ENCODE measurements at places on chromosomes 3 and 15.

- no peak for DNase-seq
These were observed 126.7 kb downstream of the LPP start for GRCh38 chr3:188280627-188281026.

GRCh38 chr3:55455915-55456314, 31.2 kb downstream of the WNT5A start:
- no peak for DNase-seq

- no peak for DNase-seq
These were observed 106.7 kb downstream of the RAP2B start for GRCh38 chr3:153268564-153269279.

DNA sequence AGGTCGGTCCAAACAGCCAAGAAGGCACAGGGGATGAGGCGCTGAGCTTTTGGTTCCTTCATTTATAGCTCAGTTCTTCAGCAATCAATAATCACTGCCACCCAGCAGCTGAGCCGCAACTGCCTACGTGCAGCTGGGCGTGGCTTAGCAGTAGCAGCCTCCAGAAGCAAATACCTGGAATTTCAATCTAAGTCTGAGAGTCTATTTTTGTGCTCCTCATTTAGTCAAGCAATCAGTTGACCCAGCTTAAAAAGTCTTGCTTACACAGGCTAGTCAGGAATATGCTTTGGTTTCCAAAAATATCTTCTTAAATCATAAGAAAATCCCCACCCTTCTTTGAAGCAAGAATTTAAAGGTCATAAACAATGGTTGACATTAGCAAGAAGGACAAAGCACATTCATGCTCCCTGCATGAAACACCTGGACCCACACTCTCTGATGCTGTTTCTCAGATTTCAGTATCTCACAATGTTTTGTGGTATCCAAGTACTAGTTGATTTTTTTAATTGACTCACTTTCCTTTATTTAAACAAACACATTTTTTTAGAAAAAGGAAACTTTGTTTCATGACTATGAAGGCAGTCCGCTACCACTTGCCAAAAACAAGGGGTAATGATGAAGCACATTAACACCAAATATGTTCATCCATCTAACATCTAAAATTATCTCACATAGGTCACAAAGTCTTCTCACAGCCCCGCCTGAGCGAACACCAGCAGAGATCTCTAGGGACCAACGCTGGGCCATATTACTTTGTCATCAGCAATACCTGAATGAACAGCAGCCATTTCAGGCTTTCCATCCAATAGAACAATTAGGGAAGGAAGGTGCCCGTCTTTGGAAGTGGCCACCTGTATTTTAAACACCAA, 106.1 kb downstream of the OXNAD1 start:
- no peak for DNase-seq

GRCh38 chr3:148158210-148158609, 539.5 kb upstream of the AGTR1 start:
- no peak for DNase-seq

DNA sequence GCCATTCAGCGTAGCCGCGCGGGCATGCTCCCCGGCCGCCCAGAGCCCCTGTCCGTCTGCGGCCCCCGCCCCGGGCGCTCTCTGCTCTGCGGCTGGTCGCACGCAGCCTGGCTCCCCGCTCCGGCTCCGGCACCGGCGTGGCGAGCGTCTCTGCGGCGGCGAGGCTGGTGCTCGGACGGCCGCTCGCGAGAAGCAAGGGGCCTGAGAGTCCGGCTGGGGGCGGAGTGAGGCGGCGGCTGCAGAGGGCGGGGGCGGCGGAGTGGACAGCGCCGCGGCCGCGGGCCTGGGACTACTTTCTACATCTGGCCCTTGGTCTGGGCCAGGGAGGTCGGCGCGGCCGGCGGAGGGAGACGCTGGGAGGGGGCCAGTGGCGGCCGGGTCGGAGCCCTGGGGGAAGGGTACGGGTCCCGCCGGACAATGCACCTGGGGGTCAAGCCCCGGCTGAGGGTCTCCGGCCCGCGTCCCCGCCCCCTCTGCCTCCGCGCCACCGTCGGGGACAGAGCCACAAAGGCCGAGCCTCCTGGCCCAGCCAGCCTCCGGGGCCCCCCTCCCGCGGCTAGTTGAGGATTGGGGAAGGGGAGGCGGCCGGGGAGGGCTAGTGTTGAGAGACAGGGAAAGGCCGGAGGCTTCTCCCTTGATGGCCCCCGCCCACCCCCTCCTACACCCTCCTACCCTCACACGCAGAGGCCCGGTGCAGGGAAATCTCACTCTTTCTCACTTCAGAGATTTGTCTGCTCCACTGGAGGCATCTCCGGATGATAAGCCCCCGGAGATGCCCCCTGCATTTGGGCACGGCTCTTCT, at the start of gene PRTG:
PRTG (minus strand) TSS at position 226 of the 802 bp plus-strand sequence; CDS start at position 5, 221 bp downstream.
- DNase-seq, result no peak

DNA sequence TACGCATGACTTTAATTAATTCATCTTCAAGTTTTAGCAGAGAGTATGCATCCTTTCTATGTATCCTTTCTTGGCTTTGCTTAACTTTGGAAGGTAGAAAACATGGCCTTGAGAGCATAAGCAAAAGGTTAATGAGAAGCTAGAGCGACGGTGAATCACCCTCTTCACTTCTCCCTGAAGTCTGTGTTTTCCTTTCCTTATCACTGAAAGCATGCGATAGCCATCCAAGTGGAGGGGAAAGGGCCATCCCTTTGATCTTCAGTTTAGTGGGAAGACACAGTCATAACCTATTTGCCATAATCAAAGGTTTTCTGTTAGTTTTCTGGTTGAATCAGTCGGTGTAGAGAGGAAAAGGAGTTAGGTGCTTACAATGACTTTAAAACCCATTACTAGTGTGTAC, 354.0 kb upstream of the ROBO2 start:
- DNase-seq, result no peak

DNA sequence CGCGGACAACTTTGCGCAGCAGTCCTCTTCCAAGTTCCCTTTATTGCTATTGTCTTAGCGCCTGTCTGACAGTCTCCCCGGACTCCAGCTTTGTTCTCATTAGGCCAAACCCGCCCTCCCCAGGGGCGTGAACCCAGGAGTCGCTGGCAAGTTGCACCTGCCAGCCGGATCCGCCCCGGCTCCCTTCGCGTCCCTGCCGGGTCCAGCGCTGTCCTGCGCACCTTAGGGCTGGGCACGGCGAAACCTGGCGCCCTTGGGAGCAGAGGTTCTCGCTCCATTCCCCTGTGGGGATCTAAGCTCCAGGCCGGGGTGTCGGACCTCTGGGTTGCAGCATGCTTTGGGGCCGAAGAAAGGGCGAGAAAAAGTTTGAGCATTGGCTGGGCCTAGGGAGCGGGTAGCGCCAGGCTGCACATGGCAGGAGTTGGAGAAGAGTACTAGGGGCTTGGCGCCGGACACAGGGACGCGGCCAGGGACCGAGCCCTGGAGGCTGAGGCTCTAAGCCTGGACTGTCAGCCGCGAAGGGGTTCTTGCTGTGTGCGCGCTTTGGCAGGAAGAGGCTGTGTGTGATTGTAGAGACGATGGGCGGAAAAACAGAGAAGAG, 335.1 kb upstream of the THRB start:
- no peak for DNase-seq

DNA sequence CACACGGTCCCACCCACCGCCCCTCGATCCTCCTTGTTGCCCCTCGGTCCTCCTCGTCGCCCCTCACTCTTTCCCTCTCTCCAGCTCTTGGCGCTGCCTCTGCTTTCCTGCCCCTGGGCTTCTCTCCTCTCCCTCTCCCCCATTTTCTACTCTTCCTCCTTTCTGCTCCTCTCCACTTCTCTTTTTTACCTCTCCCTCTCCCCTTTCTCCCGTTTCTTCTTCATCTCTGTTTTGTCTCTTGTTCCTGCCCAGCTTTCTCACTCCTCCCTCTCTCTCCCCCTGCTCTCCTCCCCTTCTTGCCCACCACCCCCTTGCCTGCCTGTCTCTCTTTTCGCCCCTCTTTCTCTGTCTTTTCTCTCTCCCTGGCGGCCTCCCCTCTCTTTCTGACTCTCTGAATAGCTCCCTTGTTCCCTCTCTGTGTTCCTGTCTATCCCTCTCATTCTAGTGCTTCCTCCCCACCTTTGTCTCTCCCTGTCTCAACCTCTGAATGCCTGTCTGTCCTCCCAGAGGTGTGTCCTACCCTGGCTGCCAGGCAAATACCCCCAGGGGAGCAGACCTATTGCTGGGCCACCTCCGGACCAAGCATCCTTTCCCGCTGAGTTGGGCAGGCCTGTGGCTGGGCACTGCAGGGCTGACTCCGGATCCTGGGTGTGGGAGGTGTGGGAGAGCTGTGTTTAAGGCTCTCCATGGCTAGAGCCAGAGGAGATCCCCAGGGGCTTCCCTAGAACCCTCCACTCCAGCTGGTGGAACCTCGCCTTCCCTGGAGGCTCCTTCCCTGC, 41.0 kb downstream of the EPHB3 start:
- no peak for DNase-seq

DNA sequence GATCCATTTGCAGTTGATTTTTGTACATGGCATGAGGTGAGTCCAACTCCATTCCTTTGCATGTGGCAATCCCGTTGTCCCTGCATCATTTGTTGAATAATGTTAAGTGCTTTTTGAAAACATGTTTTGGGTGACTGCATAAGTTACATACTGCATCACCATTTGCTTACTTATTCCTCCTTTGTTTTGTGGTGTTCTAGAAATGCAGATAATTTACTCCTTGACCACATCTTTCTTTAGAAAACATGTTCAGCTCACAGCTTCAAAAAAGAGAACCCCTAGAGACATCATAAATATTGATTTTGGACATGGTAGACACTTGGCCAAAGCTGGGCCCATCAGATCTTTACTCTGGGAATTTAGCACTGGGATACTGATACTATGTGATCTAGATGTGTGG, 135.3 kb upstream of the DAZL start:
- no peak for DNase-seq

- DNase-seq, result no peak
These were observed 60.5 kb downstream of the RAB7A start for GRCh38 chr3:128786434-128787020.

DNA sequence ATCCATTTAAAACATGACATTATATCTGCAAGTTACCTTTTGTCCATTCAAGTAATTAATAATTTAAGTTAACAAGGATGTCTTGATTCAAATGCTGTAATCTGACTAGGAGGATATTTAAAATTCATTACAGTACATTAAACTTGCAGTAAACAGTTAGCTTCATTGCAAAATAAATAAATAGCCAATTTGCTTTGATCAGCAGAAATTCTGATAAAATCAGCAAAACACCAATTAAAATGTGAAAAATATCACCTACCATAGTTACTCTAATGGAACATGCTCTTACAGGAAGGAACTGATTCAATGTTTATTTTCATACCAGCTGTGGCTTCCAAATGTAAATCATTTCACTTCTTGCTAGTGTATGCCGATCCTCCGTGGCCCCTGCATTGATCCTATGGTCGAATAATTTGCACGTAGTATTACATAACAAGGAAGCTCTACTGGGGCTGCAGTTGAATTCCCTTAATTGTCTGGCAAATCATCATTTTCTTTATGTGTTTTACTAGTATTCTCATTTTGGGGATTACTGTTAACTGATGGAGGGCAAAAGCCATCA, 150.7 kb downstream of the FOXB1 start:
- DNase-seq, result no peak

Data from stimulated activated CD8-positive, alpha-beta memory T cell treated with anti-CD3 and anti-CD28 coated beads, Interleukin-7, amount 100 ng/mL, for 48 hours (primary cell).